ENCODE measurements at places on chromosomes 11 and 22.

GRCh38 chr11:10488934-10489691 lies 34.0 kb downstream of the AMPD3 start:
- DNase-seq = no peak

DNA sequence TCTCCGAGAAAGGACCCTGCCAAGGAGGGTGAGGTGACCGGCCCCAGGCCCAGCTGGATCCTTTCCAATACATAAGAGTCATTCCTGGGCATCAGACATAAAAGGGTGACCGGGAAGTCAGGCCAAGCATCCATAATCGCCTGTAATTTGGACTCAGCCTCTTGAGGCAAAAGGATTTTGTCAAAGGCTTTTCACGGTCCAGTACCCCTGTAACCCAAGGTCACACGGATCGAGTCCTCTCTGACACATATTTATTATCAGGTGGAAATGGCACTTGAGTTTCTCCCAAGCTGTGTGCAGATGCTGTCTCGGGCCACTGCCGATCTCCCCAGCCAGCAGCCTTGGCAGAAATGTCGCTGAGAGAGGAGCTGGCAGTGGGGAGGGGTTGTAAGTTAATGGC lies 556.5 kb downstream of the MN1 start:
- no peak for DNase-seq

DNA sequence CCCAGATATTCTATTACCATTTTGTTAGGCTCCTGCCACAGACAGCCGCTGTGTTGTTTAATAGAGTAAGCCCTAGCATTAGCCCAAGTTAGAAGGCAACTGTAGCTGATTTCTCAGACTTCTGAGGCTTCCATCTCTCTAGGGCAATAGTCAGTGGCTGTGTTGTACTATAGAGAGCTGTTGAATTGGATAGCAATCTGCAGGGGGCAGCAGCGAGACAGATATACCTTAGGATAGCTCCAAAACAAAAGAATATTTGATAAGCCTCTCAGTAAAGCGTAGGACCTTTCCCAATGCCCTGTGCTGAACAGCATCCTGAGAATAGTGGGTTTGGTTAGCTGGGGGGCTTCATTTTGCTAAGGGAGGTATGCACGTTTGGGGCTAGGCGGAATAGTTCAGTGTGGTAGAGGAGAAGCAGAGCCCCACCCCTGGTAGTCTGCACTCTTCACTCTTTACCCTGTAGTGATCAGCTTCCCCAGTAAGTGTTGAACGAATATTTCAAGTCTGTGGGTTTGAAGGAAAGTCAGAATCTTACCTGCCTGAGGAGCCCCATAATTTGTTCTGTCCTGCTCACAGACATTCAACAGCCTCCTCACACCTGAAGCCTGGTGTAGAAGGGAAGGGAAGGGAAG lies 515.1 kb downstream of the INSC start:
- no peak for DNase-seq

DNA sequence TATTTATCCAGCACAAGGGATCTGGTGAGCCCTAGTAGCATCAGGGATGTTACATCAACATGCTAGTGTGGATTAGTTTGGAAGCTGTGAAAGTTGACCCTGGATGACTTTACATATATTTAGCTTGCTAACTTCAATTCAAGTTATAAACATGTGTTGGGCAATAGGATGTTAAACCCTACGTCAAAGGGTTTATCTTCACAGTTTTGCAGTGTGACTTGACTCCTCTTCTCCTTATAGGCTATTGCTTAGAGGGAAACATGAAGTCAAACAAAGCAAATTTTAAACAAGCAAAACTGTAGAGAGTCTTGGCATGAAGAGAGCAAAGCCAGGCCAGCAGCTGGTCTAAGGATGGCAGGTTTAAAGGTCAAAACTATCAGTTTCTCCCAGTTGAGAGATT lies 11.3 kb upstream of the CTSC start:
- DNase-seq = no peak

DNA sequence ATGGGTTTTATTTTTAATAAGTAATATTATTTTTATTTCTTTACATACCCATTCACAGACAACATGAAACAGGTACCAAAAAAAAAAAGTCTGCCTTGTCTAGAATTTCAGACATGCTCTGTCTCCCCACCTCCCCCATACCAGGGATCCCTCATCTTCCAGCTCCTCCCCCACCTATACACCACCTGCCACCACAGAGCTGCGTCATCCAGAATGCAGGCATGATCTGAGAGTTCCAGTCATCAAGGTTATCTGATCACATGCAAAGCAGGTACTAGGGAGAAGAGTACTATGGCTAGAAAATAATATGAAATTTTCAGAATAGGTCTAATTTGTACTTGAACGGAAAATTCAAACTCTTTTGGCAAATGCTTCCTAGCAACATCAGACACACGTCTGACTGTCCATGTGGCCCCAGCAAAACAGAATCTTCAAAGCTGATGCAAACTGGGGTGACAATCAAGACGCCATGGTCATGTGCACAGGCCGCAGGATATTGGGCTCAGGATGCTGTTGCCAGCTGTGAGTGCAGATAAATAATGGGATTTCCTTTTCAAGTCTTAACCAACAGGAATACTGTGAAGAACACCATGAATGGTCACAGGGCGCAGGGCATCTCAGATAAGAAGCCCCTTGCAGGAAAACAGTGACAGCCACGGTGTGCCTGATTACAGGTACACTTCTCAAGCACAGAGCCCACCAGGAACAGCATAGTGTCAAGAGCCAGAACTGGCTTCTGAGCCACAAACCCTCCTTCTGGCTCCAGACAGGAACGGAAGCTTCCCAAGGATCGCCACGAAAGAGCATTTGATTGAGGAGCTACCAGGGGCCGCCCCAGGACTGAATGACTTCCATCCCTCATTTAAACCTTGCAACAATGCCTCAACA lies 169.5 kb downstream of the EFCAB6 start:
- DNase-seq = no peak

DNA sequence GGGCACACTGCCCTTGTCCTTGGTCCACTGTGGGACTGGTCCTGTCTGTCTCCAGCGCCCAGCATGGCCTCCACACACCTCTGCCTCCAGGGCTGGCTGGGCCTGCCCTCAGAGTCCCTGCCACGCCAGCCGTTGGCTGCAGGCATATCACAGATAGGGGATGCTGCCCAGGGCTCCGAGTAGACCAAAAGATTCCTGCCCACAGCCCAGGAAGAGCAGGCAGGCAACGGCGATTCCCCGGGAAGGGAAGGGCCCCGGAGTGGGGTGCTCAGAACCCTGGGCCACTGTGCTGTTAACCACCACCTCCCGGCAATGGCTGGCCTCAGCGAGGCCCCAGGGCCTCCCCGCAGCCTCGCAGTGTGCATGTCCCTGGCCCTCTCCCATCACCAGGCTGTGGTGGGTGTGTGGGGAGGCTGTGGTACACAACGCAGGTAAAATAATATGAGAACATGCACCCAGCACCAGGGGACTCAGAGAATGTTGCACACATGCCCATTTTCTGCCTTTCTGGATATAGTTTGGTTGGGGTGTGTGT lies 2.2 kb downstream of the IFITM5 start:
- no peak for DNase-seq

DNA sequence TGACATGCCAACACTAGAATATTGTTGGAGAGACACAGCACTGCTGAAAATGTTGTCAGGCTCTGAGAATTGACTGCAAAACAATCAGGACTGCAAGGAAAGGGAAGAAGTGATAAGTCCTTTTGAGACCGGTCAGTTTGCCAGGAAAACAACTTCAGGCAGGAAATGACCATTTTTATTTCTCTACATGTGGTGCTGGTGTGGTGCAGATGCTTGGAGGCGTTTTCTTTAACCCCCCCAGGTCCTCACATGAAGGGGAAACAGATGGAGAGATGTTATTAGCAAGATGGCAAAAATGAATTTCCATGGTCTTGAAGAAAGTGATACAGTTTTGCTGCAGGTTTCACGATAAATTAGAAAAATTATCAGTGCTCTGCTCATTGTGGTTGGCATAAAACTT lies 5.7 kb downstream of the AP2A2 start:
- DNase-seq = no peak

- no peak for DNase-seq
These were observed 371.5 kb downstream of the NXPE2 start for GRCh38 chr11:115049796-115050195.

DNA sequence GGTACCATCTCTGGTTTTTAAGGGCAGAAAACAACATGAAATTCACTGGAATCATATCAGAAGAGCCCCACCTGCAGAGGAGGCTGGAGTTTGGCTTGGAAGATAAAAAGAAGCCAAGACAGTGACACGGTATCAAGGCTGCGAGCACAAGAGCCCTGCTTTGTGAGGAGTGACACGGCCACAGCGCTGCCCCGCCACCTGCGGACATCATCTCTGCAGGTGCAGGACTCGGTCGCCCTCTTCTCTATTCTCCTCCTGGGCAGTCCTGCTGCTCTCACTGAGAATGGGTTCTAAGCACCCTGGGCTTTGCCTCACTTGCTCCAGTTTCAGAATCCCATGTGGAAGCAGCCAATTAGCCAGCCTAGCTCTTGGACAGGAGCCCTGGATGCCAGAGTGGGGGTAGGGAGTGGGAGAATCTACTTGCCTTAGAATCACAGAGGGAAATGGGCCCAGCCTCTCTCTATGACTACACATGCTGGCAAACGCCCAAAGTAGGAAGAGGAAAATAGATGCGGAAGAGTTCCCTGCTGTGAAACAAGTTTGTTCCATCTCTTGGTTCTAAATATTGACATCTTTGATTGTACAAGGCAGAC lies 17.1 kb downstream of the APOL4 start:
- no peak for DNase-seq

DNA sequence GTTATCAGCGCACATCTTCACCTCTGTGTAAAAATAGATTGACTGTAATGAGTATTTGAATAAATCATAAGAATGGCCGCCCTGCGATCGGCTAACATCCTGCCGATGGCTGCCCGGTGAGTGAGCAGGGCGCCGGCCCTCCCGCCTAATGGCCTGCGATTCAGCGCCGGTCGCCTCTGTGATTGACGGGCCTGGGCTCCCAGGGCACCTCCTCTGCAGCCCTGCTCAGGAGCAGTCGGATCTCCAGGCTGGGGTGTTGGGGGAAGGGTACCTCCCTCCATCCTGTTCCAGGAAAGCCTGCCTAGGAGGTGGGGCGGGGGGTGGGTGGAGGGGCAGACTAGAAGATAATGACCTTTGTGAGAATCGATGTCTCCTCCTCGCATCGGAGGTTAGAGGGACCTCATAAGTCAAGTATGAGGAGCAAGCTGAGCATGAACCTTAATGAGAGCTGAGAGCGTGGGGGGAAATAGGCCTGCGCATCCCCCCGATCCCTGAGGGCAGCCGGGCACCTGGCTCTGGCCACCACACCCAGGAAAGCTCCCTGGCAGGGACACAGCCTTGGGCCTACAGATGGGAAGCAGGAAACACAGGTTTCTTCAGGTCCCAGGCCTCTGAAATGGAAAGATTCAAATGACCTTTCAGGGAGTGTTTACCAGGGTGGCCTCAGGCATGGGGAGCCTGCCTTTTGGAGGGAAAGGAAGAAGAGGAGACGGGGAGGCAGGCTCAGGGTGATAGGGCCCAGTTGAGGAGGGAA lies 71.7 kb downstream of the PKNOX2 start:
- no peak for DNase-seq

- DNase-seq = no peak
These were observed 2.5 kb downstream of the FKBP2 start for GRCh38 chr11:64243236-64243854.

- no peak for DNase-seq
These were observed 110.9 kb downstream of the KCNC1 start for GRCh38 chr11:17845431-17845881.

GRCh38 chr11:66494458-66494857 lies 14.2 kb downstream of the DPP3 start:
- no peak for DNase-seq

All from LNCaP clone FGC (cell line).